ENCODE measurements at places on chromosomes 3 and 15. TPM values are rescaled to one million over a fixed set of nuclear protein-coding genes. Genes with fewer than 3 reads are reported as not detected.

Gene ZBED2
- 1.3 TPM for total RNA-seq

Gene INAFM2
- total RNA-seq: 20.7 TPM

Gene AP3B2
- not detected for total RNA-seq

Gene STRC
- total RNA-seq: not detected

Gene ADGRG7
- total RNA-seq: not detected

- no peak for DNase-seq
These were observed 433.7 kb downstream of the MAGI1 start for GRCh38 chr3:65604863-65605526.

GRCh38 chr3:51280176-51280575, 104.9 kb upstream of the MANF start:
- DNase-seq: no peak

- DNase-seq: no peak
These were observed 187.8 kb downstream of the SHOX2 start for GRCh38 chr3:157918402-157918801.

- no peak for DNase-seq
These were observed 81.8 kb upstream of the THBS1 start for GRCh38 chr15:39499042-39499441.

- peak; percentile 70 for DNase-seq
These were observed 10.0 kb downstream of the DUSP7 start for GRCh38 chr3:52046186-52046901.

DNA sequence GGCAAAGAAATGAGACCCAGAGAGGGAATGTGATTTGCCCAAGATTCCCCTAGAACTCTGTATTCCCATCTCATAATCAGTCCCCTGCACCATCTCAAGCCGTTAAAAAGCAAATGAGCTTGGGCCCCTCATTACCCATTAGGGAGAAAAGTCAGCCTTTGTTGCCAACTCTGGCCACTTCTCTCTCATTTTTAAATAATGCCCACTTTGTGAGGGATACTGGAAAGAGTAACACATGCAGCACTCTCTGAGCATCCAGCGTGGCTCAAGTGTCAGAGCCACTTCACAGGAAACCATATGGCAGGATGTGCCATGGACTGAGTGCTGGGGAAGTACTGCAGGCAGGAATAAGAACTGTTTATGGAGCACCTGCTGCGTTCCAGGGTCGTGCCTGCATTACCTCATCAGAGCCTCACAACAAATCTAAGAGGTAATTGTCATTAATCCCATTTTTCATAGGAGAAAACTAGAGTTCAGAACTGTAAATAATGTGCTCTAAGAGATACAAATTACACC, 49.8 kb upstream of the SLC6A1 start:
- DNase-seq: no peak

- DNase-seq: no peak
These were observed 107.8 kb downstream of the MYRIP start for GRCh38 chr3:39917065-39917773.
